Hindlimb muscle (tissue), 1 donor: ENCODE measurements at places on chromosomes 3 and 15. TPM values are rescaled to one million over a fixed set of nuclear protein-coding genes. Genes with fewer than 3 reads are reported as not detected.

The LMAN1L gene
- not detected for polyA plus RNA-seq

- DNase-seq: no peak
Observed at GRCh38 chr15:58167095-58167691, 29.0 kb downstream of the AQP9 start.

DNA sequence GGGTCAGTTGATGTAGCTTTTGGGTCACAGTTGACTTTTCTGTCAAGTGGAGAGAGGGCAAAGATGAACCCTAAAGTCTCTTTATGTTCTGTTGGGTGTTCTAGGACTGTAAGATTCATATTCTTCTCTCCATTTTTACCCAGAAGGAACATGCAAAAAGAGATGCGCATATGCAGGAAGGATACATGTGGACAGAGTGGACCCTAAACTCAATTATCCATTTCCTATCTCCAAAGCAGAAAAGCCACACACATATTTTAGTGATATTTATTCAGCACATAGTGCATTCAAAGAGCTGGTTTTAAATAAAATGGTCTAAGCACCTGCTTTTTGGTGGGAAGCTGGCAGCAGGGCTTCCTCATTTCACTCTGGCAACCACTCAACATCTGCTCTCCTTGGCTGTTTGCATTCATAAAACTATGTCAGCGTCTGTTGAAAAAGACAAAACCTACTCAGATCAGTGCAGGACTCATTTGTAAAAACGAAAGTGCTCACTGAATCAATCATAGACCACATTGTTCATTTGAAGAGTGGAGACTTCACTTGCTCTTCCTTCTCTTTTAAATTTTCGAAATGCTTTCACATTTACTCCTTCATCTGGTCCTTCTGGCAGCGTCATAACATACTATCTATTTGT, 96.6 kb downstream of the SEMA6D start:
- DNase-seq: no peak

- DNase-seq: no peak
Observed at GRCh38 chr15:88707771-88708654, 69.2 kb downstream of the ISG20 start.

GRCh38 chr3:170049146-170050000, 11.6 kb downstream of the GPR160 start:
- no peak for DNase-seq

DNA sequence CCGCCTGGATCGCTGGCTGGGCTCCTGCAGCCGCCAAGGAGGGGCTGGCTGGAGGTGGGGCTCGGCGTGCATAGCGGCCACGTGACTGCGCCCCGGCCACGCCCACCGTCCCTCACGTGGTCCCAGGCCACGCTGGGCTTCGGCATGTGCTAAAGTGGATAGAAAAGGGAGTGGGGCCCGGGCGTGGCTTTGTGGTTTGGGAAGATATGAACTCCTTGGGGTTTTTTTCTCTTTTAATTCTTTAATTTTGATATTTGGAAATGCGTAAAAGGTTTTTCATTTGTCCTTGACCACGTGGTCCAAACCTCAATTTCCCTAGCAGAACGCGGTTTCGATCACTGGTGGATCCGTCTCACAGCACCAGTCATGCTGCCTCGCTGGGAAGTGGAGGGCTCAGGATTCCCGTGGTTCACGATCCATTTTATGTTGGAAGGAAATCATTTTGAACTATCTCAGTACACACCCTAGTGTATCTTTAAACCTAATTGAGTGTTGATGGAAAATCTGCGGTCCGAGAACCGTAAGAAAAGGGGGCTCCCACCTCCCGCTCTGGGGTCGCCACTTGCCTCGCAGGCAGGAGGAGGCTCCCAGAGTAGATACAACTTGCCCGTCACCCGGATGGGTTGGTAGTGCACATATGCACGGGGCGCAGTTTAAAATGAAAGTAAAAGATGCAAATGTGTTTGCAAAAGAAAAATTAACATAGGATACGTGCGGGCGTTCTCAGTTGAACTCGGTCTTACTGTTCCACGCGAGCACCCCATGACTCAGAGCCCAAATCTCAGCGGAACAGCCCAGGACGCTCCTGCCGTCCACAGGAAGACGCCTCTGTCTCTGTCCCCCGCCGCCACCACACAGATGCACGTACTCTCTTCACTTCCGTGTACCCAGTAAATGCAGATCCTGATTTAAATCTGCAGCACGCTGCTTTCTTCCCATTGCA, 141.9 kb downstream of the PGPEP1L start:
- DNase-seq: peak; percentile 85
